ENCODE measurements at places on chromosomes 1 and 21.

DNA sequence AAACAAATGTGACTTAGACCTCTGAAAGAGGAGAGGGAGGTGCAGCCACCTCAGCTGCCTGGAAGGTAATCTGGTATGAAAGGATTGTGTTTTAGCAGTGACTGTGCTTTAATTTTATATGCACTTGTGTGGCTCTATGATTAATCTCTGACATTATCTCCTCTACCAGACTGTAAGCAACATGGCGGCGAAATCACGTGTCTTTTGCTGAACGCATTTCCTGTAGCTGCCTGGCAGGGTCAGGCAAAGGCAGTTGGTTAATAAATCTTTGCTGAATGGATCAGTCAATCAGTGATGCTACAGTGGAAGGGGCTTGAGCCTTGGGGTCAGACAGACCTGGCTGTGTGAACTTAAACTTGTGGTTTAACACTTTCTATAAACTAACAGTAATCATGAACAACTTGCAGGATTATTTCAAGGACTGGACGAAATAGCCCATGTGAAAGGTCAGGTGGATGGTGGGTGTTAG lies 96.9 kb downstream of the ADSS2 start:
- DNase-seq: no peak

GRCh38 chr1:38005195-38006007 lies at the start of gene FHL3:
Gene FHL3 (minus strand): TSS chr1:38005514. CDS start chr1:37999412, 6,102 bp downstream.
- DNase-seq: no peak

DNA sequence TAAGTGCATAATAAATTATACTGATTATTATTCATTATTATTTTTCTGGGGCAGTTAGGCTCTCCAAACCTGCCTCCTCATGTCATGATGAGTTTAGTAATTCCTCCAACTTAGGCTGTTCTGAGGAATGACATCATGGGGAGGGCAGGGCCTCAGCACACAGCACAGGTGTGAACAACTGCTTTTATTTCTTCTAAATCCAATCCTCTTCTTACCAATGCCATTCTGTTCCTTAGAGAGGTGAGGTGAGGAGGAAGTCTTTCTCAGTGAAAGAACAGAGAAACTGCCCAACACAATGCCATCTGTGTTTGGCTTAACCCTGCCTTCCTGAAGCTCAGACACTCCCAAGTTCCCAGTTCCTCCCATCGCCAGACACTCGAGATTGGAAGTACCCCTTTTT lies 45.4 kb upstream of the WASF2 start:
- no peak for DNase-seq

GRCh38 chr1:17059391-17060305 lies 5.8 kb upstream of the SDHB start:
- DNase-seq: peak; percentile 41

GRCh38 chr1:236091933-236092318 lies 27.0 kb upstream of the NID1 start:
- no peak for DNase-seq

- DNase-seq: no peak
Observed at GRCh38 chr1:210313046-210313595, 15.6 kb upstream of the HHAT start.

DNA sequence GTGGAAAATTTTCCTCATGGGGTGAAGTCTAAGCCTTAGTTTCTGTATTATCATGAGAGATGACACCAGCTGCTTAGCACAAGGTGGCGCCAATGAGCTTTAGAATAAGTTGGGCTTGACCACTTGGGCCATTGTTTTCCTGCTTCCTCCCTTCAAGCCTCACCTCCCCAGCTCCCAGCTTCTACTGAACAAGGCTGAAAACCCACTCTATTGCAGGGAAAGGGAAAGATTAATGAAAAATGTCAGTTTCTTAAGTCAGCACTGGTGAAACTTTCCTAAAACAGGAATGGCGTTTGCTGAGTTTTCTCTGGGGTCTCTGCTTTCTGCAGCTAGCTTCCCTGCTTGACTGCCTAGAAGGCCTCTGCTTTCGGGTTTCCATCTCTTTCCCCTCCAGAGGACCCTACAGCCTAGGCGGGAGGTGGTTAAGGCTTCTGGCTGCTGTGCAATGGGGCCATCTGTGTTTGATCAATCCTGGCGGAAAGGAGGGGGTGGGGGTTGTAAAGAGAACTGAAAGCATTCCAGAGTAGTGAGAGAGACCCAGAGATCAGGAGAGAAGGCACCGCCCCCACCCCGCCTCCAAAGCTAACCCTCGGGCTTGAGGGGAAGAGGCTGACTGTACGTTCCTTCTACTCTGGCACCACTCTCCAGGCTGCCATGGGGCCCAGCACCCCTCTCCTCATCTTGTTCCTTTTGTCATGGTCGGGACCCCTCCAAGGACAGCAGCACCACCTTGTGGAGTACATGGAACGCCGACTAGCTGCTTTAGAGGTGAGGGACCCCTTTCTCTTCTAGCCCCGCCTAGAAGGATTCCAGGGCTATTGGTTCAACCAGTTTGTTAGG lies at the start of gene OLFML3:
Gene OLFML3, plus strand, starts transcription at position 612 of the 840 bp plus-strand sequence. Its CDS starts 43 bp downstream, at position 655.
- DNase-seq: peak; percentile 81

- no peak for DNase-seq
Observed at GRCh38 chr1:84361796-84362195, 36.5 kb upstream of the DNASE2B start.

DNA sequence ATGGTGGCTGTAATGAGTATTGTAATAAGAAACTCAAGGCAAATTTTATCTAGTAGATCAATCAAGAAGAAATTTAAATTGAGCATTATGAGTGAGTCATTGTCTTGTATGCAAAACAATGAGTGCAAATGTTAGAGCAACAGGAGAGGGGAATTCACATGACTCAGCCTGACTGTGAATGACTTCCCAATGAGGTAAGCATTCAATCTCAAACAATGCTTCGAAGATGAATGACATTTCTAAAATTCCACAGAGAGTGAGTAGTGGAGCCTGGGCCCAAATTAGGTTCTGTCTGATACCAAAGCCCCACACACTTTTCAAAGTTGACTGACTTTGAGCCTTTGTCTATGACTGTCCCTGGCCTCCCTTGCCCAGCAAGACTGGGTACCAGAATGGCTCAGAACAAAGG lies 738.0 kb downstream of the PTPRU start:
- DNase-seq: peak; percentile 83

- DNase-seq: no peak
Observed at GRCh38 chr1:20154301-20154831, 15.2 kb downstream of the PLA2G2F start.

GRCh38 chr1:38173848-38174247 lies 127.3 kb upstream of the POU3F1 start:
- no peak for DNase-seq

GRCh38 chr21:39555911-39556590 lies 56.7 kb upstream of the B3GALT5 start:
- no peak for DNase-seq

- no peak for DNase-seq
Observed at GRCh38 chr1:157104598-157105293, 5.1 kb upstream of the ETV3L start.

- DNase-seq: no peak
Observed at GRCh38 chr1:172770071-172770470, 111.2 kb downstream of the FASLG start.

DNA sequence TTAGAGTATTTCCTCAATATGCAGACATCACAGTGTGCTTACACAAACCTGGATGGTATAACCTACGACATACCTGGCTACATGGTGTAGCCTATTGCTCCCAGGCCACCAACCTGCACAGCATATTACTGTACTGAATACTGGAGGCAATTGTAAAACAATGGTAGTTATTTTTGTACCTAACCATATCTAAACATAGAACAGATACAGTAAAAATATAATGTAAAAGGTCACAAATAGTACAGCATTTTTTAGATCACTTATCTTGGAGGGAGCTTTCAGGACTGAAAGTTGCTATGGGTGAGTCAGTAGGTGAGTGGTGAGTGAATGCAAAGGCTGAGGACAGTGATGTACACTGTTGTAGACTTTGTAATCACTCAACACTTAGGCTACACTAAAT lies 492.3 kb downstream of the MRPL39 start:
- no peak for DNase-seq

DNA sequence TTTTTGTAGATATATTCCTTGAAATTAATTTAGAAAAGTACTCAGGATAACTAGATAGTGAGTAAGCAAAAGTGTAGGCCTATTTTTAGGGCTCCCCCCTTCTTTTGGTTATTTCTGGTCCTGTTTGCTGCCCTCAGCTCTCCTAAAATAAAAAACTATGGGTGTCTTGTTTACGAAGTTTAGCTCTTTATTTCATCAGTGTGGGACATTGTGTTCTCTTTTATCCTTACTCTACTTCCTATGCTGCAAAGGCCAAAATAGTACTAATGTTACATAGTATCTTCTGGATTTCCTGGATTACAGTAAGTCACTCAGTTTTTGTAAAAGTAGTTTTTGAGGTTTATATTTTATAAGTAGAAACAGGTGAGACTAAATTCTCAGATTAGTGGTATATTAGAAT lies 15.4 kb downstream of the CEP350 start:
- DNase-seq: no peak

GRCh38 chr21:43794857-43795256 lies 5.5 kb downstream of the RRP1 start:
- no peak for DNase-seq

DNA sequence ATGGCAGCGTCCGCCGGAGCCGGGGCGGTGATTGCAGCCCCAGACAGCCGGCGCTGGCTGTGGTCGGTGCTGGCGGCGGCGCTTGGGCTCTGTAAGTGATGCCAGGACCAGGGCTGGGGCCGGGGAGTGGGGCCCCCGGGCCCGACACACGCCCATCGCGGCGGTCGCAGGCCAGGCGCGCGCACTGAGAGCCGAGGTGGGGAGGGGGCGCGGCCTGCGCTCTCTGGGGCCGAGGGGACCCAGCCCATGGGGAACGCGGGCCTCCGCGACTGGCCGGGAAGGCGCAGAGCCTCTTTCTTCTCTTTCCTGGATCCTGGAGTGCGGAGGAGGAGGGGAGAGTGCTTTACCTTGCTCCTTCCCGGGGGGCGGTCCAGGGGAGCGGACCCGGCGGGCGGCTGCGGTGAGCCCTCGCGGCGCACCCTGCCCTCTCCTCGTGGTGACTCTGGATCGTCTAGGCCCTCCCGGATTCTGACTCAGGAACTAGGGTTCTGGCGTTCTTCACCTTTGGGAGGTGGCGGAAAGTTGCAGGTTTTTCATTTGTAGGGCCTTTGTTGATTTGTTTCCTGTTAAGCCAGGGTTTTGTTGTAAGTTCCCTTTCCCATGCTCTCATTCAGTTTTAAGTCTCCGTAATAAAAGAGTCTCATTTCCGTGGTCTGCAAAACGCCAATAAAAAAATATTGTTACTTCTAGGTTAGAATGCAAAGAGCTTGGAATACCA lies 529 bp downstream of the MPZL1 start:
- DNase-seq: no peak

DNA sequence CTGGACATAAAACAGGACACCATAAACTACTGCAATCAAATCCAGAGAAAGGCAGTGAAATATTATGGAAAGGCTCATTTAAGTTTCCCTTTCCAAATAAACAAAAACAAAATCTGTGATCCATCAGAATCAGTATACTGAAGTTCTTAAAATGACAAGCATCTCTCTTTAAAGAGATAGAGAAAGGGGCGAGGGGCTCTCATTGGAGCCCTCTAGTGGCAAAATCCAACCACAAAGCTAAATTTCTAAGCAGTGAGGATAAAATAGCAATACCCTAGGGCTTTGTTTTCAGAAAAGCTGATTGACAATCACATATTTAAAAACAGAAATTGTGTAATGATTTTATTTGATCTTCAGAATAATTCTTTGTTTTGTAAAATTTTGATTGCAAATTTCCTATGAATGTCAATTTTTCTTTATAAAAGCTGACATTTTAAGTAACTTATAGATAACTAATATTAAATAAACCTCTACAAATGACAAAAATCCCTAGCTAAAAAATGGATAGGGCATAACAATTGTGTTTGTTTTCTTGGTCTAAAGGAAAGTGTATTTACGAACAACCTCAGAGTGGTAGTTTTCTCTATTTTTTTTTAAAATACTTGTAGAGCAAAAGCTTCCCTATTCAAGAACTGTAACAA lies 138.2 kb downstream of the COL24A1 start:
- DNase-seq: no peak

DNA sequence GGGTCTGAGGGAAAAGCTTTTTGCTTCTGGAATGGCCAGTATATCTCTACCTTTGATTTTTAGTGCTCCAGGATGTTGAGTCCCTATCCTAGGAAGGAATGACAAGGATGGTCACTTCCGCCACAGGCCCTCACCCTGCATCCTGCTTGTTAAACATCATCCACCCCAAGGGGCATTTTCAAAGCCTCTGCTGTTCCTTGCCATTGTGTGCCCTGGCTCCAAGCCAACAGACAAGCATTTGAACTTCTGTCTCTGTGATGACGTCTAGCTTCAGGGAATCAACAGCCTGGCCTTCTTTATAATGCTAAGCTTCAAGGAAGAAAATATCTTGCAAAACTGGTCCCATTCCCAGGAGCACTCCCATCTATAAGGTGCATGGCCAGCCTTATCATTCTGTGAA lies 12.3 kb upstream of the JAM2 start:
- no peak for DNase-seq

DNA sequence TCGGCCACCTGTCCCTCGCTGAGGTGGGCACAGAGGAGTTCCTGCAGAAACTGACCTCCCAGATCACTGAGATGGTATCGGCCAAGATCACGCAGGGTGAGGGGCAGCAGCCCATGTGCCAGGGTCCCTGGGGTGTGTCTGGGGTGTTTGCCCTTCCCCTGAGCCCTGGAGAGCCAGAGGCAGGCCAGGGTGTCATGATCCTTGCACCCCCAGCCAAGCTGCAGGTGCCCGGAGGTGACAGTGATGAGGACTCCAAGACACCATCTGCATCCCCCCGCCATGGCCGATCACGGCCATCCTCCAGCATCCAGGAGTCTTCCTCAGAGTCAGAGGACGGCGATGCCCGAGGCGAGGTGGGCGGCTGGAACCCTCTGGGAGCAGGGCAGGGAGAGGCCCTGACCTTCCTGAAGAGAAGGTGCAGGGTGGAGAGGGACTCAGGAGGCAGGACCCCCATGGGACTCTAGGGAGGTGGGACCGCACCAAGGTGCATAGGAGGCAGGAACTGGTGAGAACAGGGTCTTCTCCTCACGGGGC lies 69.5 kb downstream of the TRIM11 start:
- DNase-seq: no peak

GRCh38 chr1:205504311-205505075 lies at the start of gene CDK18:
Gene CDK18 (plus strand): TSS chr1:205504669. CDS start chr1:205523168, 18,499 bp downstream.
- no peak for DNase-seq

DNA sequence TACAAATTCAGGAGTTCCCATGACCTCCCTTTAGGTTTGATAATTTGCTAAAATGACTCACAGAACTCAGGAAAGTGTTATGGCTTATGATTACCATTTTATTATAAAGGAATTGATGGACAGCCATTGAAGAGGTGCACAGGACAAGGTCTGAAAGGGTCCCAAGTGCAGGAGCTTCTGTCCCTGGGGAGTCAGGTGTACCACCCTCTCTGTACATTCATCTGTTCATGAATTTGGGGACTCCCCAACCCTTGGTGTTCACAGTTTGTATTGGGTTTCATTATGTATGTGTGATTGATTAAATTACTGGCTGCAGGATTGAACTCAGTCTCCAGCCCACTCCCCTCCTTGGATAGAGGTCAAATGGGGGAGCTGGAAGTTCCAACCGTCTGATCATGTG lies 10.8 kb upstream of the IL10RB start:
- no peak for DNase-seq

GRCh38 chr21:45176141-45176540 lies 101.8 kb downstream of the ADARB1 start:
- no peak for DNase-seq

GRCh38 chr1:183273300-183273699 lies 87.2 kb downstream of the LAMC2 start:
- no peak for DNase-seq

- DNase-seq: peak; percentile 56
Observed at GRCh38 chr1:231776010-231776756, 149.6 kb downstream of the DISC1 start.

GRCh38 chr21:45541221-45542039 lies 810 bp downstream of the SLC19A1 start:
- no peak for DNase-seq

Measured in non-pigmented ciliary epithelial cell (primary cell).